ENCODE measurements at places on chromosomes 3 and 15.

DNA sequence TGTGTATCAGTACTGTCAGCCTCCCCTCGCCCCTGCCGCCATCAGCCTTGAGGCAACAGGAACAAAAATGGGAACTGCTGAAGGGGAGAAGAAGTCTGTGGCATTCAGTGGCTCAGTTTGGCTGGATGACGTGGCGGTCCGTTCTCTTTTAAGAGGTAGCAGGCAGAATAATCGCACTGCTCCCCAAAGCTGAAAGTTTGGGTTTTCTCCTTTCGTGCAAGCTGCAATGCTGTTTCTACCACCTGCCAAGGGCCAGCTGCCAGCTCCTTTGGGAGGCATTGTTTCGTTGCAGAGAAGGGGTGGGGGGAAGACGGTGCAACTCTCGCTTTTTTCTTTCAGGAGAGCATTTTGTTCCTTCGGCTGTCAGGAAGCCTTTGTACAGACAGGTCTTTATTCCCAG, 369.6 kb upstream of the RORA start:
- DNase-seq, result no peak

GRCh38 chr3:30078736-30079135, 527.7 kb upstream of the TGFBR2 start:
- DNase-seq, result peak; percentile 57

- no peak for DNase-seq
Observed at GRCh38 chr3:122085673-122086072, 30.5 kb downstream of the CD86 start.

DNA sequence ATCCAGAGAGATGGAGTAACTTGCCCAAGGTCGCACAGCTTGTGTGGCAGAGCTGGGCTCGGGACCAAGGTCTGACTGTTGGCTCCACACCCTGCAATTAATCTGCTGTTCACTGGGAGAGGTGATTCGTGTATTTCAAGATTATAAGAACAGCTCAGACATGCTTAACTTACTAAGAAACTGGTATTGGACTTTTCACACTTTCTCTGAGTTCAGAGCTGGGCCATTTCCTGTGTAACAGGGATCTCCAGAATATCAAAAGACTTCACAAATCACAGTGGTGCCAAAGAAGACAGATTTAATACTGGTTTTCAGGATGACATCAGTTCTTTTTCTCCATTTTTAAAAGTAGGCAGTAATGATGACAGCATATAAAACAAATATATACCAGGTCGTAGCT, 156.8 kb upstream of the UBE2E1 start:
- DNase-seq, result no peak

- no peak for DNase-seq
Observed at GRCh38 chr15:68642491-68642845, 63.7 kb downstream of the CORO2B start.

- DNase-seq, result no peak
Observed at GRCh38 chr3:151946606-151947005, 73.2 kb downstream of the SUCNR1 start.

GRCh38 chr3:98171071-98171470, 4.6 kb downstream of the OR5H15 start:
- DNase-seq, result no peak

DNA sequence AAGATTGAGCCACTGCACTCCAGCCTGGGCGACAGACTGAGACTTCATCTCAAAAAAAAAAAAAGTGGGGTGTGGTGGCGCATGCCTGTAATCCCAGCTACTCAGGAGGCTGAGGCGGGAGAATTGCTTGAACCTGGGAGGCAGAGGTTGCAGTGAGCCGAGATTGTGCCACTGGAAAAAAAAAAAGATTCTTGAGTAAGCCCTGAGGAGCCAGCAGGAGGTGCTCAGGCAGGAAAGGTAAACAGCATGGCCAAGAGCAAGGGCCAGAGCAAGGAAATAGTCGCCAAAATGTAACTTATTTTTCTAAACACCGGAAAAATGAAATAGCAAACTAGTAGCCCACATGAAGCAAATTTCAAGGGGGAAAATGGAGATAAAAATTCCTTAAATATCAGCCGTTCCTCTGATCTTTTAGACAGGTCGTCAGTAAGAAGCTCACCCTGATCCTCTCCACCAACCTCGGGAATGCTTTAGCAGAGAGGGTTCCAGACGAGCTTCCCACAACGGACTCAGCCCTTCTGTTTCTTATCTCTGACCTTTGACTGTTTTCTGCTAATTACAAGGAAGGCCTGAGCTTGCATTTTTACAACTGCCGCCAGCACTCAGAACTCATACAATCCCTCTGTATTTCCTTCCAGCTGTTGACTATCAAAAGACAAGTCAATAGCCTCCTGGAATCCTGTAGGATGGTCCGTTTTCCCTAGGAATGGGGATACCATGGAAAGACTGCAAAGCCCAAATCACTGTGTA, 45.0 kb upstream of the AKAP13 start:
- DNase-seq, result no peak

GRCh38 chr15:68764090-68764489, 56.6 kb downstream of the ANP32A start:
- DNase-seq, result peak; percentile 38

DNA sequence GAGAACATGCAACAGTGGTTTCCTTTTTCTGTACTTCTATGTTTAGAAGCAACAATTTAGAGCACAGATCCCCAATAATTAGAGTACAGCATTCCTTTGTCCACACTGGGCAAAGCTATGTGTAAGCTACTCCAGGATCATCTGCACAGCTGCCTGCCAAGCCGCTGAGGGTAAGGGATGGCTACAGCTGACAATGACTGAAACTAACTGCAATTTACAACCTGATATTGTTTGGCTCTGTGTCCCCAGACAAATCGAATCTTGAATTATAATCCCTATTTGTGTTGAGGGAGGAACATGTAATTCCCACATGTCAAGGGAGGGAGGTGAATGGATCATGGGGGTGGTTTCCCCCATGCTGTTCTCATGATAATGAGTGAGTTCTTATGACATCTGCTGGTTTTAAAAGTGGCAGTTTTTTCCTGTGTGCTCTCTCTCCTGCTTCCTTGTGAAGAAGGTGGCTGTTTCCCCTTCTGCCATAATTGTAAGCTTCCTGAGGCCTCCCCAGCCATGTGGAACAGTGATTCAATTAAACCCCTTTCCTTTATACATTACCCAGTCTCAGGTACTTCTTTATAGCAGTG, 54.8 kb upstream of the TNFSF10 start:
- no peak for DNase-seq

GRCh38 chr15:61017109-61017508, 212.0 kb downstream of the RORA start:
- DNase-seq, result no peak

- DNase-seq, result no peak
Observed at GRCh38 chr3:160217675-160218074, 7.5 kb upstream of the C3orf80 start.

GRCh38 chr15:51341366-51342226, at the start of gene GLDN:
Gene GLDN (plus strand): TSS chr15:51341655. CDS start chr15:51341685, 30 bp downstream.
- no peak for DNase-seq

- no peak for DNase-seq
Observed at GRCh38 chr3:1447452-1447851, 354.6 kb downstream of the CNTN6 start.

- DNase-seq, result no peak
Observed at GRCh38 chr3:24472358-24472757, 22.3 kb downstream of the THRB start.

- DNase-seq, result no peak
Observed at GRCh38 chr3:38978729-38979128, 73.0 kb downstream of the SCN11A start.

GRCh38 chr3:85304360-85304964, 345.7 kb downstream of the CADM2 start:
- no peak for DNase-seq

DNA sequence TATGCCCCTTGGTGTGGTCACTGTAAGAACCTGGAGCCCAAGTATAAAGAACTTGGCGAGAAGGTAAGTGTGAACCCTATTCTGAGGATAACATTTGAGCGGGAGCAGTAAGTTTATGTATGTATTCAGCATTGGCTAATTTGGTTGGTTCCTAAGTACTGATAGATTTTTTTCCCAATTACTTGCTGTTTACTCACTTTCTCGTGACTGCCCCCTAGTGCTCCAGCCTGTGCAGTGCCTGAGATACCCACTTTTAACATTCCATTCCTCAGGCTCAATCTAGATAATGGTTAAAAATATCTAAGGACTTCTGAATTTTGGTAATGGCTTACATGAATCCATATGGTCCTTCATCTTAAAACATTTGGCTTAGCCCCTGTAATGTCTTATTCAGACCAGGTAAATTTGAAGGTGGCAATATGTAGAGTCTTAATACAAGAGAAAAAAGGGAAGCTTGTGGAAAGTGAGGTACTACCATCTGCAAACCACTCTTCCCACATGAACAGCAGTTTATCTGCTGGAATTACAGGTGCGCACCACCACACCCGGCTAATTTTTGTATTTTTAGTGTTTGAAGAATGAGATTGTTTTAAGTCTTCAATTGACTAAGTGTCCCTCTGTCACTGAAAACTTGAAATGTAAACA, 7.1 kb downstream of the ELL3 start:
- DNase-seq, result peak; percentile 36

DNA sequence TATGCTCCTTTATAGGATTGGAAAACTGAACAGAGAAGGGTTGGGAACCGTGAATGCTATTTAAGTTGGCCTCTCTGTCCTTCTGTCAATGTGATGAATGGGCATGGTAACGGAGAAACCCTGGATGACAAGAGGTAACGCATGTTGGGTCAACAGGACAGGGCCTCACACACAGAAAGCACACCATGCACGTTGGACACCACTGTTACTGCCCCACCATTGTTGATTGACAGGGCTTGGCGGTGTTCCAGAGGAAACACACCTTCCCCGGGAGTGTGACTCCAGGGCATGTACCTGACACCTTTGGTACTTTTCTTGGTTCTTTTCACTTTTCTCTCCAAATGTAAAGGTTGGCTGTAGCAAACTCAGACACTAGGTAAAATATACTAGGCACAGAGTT, 548.5 kb downstream of the OCA2 start:
- DNase-seq, result no peak

DNA sequence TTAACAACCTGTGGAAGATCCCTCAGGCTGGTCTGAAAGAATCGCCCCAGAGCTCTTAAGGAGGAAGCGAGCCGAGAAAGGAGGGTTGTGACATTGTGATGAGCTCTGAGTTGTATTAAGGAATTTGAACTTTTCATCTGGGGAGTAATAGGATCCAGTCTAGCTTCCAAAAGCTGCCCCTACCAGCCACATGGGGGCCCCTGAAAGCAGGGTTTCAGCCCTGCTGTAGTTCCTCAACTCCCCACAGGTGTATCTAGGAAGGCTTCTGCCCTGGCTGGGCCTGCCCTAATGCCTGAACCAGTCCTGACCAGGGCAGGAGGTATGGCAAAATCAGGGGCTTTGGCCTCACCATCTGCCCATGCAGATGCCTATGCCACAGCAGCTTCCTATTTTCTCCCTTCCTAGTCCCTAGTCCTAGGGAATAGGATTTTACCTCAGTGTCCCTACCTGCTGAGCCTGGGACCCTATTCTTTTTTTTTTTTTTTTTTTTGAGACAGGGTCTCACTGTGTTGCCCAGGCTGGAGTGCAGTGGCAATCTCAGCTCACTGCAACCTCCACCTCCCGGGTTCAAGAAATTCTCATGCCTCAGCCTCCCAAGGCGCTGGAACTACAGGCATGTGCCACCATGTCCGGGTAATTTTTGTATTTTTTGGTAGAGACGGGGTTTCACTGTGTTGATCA, 5.0 kb upstream of the AP3S2 start:
- DNase-seq, result peak; percentile 5

DNA sequence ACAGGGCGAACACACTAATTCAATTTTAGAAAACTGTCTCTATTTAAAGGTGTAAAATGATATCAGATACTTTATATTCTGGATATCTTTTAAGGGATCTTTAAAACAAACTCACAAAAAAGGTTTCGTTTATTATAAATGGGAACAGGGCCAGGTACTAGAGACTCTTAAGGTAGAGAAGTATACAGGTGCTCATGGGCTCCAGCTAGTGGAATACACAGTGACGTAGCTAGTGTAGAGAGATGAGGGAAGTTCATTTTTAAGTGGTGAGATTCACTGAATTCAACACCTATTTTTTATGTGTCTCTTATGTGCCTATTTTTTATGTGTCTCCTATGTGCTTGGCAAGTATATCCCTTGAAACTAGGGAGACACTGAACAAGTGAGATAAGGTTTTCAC, 132.7 kb upstream of the FAM3D start:
- DNase-seq, result no peak

GRCh38 chr3:71492974-71493771, 90.4 kb downstream of the FOXP1 start:
- no peak for DNase-seq

- peak; percentile 21 for DNase-seq
Observed at GRCh38 chr3:23915537-23916108, 1.2 kb downstream of the NKIRAS1 start.

DNA sequence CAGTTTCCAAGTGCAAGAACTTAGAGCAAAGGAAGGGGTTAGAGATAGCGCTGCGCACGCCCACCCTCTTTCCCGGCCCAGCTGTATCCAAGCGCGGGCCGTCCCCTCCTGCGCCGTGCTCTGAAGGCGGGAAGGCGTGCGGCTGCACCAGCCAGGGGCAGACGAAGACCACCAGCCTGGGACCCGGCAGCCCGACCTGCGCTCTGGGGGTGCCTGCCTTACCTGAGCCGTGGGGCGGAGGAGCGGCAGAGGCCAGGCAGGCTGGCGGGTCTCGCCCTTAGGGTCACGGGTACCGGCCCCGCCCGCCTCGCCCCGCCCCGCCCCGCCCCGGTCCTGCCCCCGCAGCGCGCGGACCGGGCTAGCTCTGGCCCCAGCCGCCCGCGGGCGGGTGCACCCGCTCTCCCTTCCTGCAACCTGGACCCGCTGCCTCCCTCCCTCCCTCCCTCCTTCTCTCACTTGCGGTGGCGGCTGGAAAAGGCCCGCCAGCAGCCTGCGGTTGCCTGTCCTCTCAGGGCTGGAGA, at the start of gene WDR72:
Gene WDR72, minus strand, starts transcription at position 253 of the 521 bp plus-strand sequence. CDS start 26,514 bp downstream, outside the sequence.
- DNase-seq, result no peak

DNA sequence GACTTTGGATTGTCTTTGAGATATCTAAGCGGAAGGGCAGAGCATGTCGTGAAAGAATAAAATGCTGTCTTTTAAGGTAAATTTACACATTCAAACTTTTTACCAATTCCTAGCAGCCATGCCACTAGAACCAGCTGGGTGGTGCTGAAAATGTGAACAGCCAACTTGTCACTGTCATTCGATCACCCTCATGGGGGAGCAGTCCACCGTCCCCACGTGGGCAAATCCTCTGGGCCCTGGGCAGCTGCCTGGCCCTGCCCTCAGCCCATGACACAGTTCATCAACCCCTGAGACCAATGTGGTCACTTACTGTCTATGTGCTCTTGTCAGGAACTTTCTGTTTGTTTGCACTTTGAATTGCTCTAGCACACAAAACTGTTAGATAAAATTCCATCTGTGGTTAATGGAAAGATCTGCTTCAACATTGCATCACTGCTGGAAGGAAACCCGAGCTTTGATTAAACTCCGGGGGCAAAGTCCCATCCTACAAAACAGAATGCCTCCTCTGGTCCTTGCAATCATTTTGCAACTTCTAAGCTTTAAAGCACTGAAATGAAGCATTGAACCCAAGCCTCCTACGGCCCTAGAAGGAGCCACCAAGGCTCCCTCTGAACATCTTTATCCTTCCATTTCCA, 50.1 kb downstream of the PCSK6 start:
- DNase-seq, result no peak

- no peak for DNase-seq
Observed at GRCh38 chr3:42539871-42540714, 37.6 kb downstream of the VIPR1 start.
